Right atrium auricular region (tissue), 2 donors: ENCODE measurements at places on chromosomes 6 and 20.
A peak's percentile ranks its signal among the peaks of the same experiment; 100 is the strongest.

- peak overlapping the region; percentile 88 for H3K4me3 ChIP-seq
- peaks cover 20% of the 10 kb centered on the region for H3K36me3 ChIP-seq
- H3K27ac ChIP-seq: peak overlapping the region; percentile 94
- no peaks in the 10 kb centered on the region for H3K4me1 ChIP-seq
- no peak for DNase-seq
Observed at GRCh38 chr6:32177183-32177787, 920 bp upstream of the RNF5 start.

GRCh38 chr20:22341508-22341907, 242.9 kb downstream of the FOXA2 start:
- no peak for DNase-seq
- H3K4me1 ChIP-seq: no peaks in the 10 kb centered on the region

GRCh38 chr6:82178077-82178758, 69.3 kb downstream of the IBTK start:
- no peaks in the 10 kb centered on the region for H3K27me3 ChIP-seq
- H3K27ac ChIP-seq: no peak overlapping the region
- H3K36me3 ChIP-seq: peaks cover 32% of the 10 kb centered on the region
- DNase-seq: no peak
- H3K4me1 ChIP-seq: no peaks in the 10 kb centered on the region

- DNase-seq: no peak
- no peaks in the 10 kb centered on the region for H3K4me1 ChIP-seq
- H3K27ac ChIP-seq: no peak overlapping the region
- H3K36me3 ChIP-seq: no peaks in the 10 kb centered on the region
Observed at GRCh38 chr6:101803136-101803535, 409.6 kb downstream of the GRIK2 start.

GRCh38 chr20:3563548-3564177, 92.8 kb downstream of the ATRN start:
- no peak for DNase-seq
- peaks cover 18% of the 10 kb centered on the region for H3K36me3 ChIP-seq
- H3K27ac ChIP-seq: no peak overlapping the region
- no peak overlapping the region for H3K4me3 ChIP-seq
- no peaks in the 10 kb centered on the region for H3K4me1 ChIP-seq

- no peak for DNase-seq
- H3K4me1 ChIP-seq: no peaks in the 10 kb centered on the region
- H3K27me3 ChIP-seq: no peaks in the 10 kb centered on the region
- H3K27ac ChIP-seq: no peak overlapping the region
Observed at GRCh38 chr6:167129159-167129558, 6.3 kb downstream of the CCR6 start.

- H3K27ac ChIP-seq: no peak overlapping the region
- H3K27me3 ChIP-seq: no peaks in the 10 kb centered on the region
- no peak for DNase-seq
- no peak overlapping the region for H3K4me3 ChIP-seq
- no peaks in the 10 kb centered on the region for H3K36me3 ChIP-seq
Observed at GRCh38 chr6:93972791-93973190, 553.4 kb upstream of the EPHA7 start.

- no peaks in the 10 kb centered on the region for H3K36me3 ChIP-seq
- no peak for DNase-seq
- no peak overlapping the region for H3K27ac ChIP-seq
- H3K27me3 ChIP-seq: no peaks in the 10 kb centered on the region
Observed at GRCh38 chr20:51259455-51259854, 236.5 kb upstream of the KCNG1 start.

- H3K27me3 ChIP-seq: no peaks in the 10 kb centered on the region
- H3K4me3 ChIP-seq: no peak overlapping the region
- DNase-seq: no peak
- H3K4me1 ChIP-seq: no peaks in the 10 kb centered on the region
- H3K27ac ChIP-seq: no peak overlapping the region
- H3K36me3 ChIP-seq: no peaks in the 10 kb centered on the region
Observed at GRCh38 chr6:41896281-41896680, 1.1 kb upstream of the USP49 start.

DNA sequence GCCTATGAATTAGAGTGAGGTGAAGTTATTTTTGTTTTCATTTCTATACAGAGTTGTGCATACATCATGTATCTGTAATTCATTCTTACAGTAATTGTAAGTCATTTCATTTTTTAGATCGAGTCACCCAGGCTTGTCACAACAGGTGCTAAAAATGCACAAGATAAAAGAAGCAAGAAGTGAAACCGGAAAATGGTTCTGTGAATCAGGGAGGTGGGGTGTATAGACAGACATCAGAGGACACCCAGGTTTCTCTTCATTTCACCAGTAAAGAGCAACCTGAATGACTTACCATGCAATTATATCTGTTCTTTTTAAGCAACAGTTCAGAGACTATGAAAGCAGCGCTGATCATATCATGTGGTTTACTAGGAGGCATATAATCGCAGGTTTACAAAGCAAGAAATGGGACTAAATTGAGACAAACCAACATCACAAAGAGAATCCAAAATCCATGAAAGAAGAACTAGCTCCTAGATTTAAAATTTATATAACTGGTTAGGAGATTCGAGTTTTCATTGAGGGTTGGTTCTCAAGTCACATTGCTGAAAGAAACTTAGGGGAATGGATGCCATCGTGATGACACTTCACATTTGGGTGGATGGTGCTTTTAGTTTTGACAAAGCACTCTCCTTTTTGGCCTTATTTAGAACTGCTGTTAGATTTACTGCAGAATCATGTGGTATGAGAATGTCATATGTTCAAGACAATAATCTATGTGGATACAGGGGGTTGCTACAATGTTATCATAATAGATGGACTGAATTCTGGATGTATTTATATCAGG, 27.9 kb upstream of the TBC1D7 start:
- H3K27me3 ChIP-seq: no peaks in the 10 kb centered on the region
- peak overlapping the region; percentile 68 for H3K27ac ChIP-seq
- DNase-seq: no peak

DNA sequence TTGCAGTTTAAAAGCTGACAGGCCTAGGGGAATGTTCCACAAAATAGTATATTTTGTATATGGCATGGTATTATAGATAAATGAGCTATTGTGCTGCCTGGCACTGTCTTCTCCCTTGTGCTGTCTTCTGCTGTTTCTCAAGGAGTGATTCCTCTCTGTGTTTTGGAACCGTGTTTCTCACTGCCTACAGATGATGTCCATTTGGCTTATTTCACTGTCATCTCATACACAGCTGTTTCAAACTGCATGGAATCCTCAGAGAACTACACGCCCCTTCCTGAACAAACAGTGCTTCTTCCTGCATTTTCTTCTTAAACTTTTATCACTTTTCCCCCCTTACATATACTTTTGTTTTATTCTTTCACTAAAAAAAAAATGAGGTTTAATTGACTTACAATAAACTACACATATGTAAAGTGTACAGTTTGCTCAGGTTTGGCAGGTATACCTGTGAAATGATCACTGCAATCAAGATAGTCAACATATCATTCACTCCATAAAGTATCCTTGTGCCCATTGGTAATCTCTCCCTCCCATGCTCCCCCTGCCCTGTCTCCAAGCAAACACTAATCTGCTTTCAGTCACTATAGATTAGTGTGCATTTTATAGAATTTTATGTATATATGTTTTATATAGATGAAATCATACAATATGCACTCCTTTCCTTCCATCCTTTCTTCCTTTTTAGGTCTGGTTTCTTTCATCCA, 43.0 kb downstream of the CBFA2T2 start:
- H3K36me3 ChIP-seq: no peaks in the 10 kb centered on the region
- no peaks in the 10 kb centered on the region for H3K27me3 ChIP-seq
- H3K4me1 ChIP-seq: peaks cover 25% of the 10 kb centered on the region
- H3K4me3 ChIP-seq: no peak overlapping the region

DNA sequence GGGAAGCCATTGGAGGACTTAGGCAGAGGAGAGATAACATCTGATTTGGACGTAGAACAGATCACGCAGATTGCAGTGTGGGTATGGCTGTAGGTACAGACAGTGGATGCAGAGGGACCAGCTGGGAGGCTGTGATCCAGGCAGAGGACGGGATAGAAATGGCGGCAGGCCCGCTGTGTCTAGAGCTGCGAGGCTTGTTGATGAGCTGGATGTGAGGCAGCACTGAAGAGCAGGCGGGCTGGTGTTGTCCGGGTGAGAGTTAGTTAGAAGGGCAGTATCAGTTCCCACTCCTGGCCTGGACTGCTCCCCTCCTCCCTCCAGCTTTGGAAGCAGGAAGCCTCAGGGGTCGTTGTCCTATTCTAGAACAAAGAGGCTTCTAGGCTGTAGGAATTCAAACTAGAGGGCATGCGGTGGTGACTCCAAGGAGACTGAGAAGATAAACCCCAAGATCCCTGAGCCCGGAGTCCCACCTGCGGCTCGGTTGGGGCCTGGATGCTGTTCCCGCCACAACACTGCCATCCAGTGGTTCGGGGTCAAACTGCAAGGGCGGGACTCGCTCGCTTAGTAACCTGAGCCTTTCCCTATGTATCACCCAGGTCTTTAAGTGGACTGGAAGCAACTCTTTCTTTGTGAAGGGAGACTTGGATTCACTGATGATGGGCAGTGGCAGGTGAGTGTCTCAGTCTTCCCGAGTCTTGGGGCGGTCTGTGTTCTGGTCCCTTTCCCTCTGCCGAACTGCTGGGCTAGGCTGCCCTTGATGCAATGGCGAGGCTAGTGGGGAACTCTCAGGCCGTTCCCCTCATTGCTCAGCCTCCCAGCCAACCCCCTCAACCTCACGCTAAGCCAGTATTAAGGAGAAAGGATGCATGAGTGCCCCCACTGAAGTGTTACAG, 11.2 kb downstream of the TLDC2 start:
- H3K4me3 ChIP-seq: no peak overlapping the region
- no peak overlapping the region for H3K27ac ChIP-seq
- no peaks in the 10 kb centered on the region for H3K27me3 ChIP-seq

DNA sequence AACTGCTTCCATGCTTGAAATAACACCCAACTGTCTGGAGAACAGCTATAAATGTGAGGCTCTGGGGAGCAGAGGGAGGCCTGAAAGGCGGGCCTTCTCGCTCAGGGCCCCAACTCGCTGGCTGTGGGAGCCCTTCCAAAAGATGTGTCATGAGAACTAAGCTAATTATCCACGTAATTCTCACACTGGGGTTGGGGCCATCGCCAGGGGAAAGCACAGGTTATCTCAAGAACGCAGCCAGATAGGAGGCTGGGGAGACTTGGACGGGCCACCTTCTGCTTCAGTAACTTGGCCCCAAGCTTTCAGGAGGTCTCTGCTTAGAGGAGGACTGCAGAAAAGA, 1.6 kb downstream of the PXDC1 start:
- H3K4me3 ChIP-seq: peak overlapping the region; percentile 96
- no peaks in the 10 kb centered on the region for H3K4me1 ChIP-seq
- peak overlapping the region; percentile 97 for H3K27ac ChIP-seq

GRCh38 chr6:7236306-7237209, 76.4 kb downstream of the SSR1 start:
- H3K36me3 ChIP-seq: peaks cover 37% of the 10 kb centered on the region
- no peak overlapping the region for H3K4me3 ChIP-seq
- H3K27me3 ChIP-seq: no peaks in the 10 kb centered on the region

GRCh38 chr6:66866801-66867200, 1159.8 kb upstream of the EYS start:
- H3K27me3 ChIP-seq: no peaks in the 10 kb centered on the region
- no peaks in the 10 kb centered on the region for H3K36me3 ChIP-seq
- no peak overlapping the region for H3K4me3 ChIP-seq
- no peak overlapping the region for H3K27ac ChIP-seq
- no peaks in the 10 kb centered on the region for H3K4me1 ChIP-seq

DNA sequence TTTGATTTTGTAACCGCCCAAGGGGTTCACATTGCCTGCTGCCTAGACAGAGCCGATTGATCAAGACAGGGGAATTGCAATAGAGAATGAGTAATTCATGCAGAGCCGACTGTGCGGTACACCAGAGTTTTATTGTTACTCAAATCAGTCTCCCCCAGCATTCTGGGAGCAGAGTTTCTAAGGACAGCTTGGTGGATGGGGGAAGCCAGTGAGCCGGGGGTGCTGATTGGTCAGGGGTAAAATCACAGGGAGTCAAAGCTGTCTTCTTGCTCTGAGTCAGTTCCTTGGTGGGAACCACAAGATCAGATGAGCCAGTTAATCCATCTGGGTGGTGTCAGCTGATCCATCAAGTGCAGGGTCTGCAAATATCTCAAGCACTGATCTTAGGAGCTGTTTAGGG, 60.0 kb upstream of the EZR start:
- no peaks in the 10 kb centered on the region for H3K36me3 ChIP-seq
- no peak overlapping the region for H3K27ac ChIP-seq
- H3K27me3 ChIP-seq: no peaks in the 10 kb centered on the region
- H3K4me3 ChIP-seq: no peak overlapping the region

- H3K4me1 ChIP-seq: peaks cover 13% of the 10 kb centered on the region
- DNase-seq: no peak
- no peaks in the 10 kb centered on the region for H3K27me3 ChIP-seq
- no peak overlapping the region for H3K4me3 ChIP-seq
- H3K27ac ChIP-seq: no peak overlapping the region
Observed at GRCh38 chr20:1775117-1775516, 117.5 kb upstream of the SIRPG start.

- H3K36me3 ChIP-seq: no peaks in the 10 kb centered on the region
- no peak for DNase-seq
- no peak overlapping the region for H3K4me3 ChIP-seq
- no peak overlapping the region for H3K27ac ChIP-seq
- no peaks in the 10 kb centered on the region for H3K27me3 ChIP-seq
- no peaks in the 10 kb centered on the region for H3K4me1 ChIP-seq
Observed at GRCh38 chr6:54970337-54970736, 123.8 kb downstream of the FAM83B start.

DNA sequence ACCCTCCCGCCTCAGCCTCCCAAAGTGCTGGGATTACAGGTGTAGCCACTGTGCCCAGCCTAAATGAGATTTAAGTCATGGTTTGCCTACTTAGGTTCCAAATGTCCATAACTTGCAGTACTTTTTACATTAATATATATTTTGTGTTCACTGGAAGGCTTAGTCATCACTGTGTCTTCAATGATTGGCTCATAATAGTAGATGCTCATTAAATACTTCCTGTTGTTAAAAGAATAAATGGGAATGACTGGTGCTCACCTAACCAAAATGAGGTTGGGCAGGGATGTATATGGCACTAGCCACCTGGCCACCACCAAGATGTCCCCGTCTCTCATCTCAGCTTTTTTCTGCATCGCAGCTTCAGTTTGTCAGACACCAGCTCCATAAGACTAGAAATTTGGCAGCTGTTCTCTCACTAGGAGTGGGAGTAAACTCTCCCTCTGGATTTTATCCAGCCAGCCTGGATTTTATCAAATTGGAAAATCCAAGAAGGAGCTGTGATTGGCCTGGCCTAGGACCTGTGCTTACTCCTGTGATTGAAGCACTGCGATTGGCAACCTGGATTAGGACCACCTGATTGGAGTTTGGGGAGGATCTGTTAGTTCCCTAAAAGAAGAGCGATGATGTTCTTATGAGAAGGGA, 1.1 kb upstream of the GLO1 start:
- no peak overlapping the region for H3K27ac ChIP-seq
- H3K4me1 ChIP-seq: peaks cover 9% of the 10 kb centered on the region
- no peaks in the 10 kb centered on the region for H3K36me3 ChIP-seq
- H3K4me3 ChIP-seq: no peak overlapping the region
- no peaks in the 10 kb centered on the region for H3K27me3 ChIP-seq

GRCh38 chr6:149169761-149170511, 147.6 kb upstream of the TAB2 start:
- no peak overlapping the region for H3K4me3 ChIP-seq
- H3K27ac ChIP-seq: no peak overlapping the region
- no peaks in the 10 kb centered on the region for H3K4me1 ChIP-seq
- H3K36me3 ChIP-seq: no peaks in the 10 kb centered on the region
- no peak for DNase-seq
